ENCODE measurements at places on chromosomes 5 and 9. TPM values are rescaled to one million over a fixed set of nuclear protein-coding genes. Genes with fewer than 3 reads are reported as not detected.

DNA sequence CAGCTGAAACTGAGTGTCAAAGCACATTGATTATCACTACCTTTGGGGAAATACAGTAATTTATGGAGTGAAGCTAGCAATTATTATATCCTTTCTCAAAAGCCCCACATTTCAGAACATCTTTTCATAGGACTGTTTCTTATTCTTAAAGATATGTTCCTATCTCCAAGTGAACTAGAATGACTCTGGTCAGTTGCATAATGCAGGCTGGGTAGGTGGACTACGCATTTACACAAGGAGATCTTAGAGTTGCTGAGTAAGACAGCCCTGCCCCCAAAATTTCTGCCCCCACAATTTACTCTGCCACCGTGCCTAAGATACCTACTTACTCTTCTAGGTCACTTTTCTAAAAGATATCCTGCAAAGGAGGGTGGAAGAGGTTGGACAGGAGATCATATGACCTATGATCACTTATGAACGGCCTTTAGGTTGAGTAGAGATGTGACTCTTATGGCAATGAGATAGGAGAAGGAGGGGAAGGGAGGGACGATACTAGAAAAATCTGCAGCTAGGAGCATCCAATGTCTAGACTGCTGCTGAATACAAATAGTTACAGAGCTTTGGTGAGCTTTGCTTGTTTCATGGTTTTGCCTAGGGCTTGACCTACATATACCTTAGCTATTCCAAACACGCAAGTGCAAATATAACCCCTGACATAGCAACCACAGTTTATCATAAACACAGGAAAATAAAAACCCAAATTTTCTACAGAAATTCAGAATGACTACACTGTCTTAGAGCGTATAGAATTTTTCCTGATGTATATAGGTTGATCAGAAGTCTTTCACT is 121.7 kb downstream of the GLIS3 start:
- H3K4me1 ChIP-seq = peaks cover 17% of the 10 kb centered on the region
- no peak overlapping the region for H3K4me3 ChIP-seq
- H3K27ac ChIP-seq = no peak overlapping the region
- H3K36me3 ChIP-seq = no peaks in the 10 kb centered on the region
- no peak for DNase-seq

DNA sequence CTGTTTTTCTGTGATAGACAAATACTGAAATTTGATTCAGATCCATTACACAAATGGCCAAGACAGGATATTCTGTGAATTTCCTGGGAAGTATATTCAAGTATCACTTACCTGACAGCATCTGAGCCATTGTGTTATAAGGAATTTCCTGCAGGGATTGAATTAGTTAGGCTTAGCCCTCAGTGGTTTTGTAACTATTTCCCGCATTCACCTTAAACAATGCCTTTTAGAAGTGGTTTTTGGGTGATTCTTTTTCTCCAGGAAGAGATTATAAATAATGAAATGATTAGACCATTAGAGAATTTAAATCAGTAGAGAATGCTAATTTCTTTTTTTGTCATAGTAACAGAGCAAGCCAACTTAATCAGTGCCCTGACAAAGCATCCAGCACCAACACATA is 30.6 kb downstream of the ITGA1 start:
- no peaks in the 10 kb centered on the region for H3K27me3 ChIP-seq
- H3K4me1 ChIP-seq = peaks cover 29% of the 10 kb centered on the region
- peaks cover 8% of the 10 kb centered on the region for H3K36me3 ChIP-seq
- no peak overlapping the region for H3K4me3 ChIP-seq
- no peak for DNase-seq
- H3K27ac ChIP-seq = no peak overlapping the region

GRCh38 chr9:98146101-98146991 is 27.3 kb upstream of the TRIM14 start:
- peaks cover 7% of the 10 kb centered on the region for H3K4me1 ChIP-seq
- H3K36me3 ChIP-seq = no peaks in the 10 kb centered on the region
- no peak overlapping the region for H3K4me3 ChIP-seq
- peak; percentile 4 for DNase-seq
- no peak overlapping the region for H3K27ac ChIP-seq
- H3K27me3 ChIP-seq = peaks cover 7% of the 10 kb centered on the region

Gene HBEGF
- total RNA-seq = 8.1 TPM

Gene NMUR2
- total RNA-seq = not detected

- no peak overlapping the region for H3K27ac ChIP-seq
- H3K4me3 ChIP-seq = no peak overlapping the region
Measured at GRCh38 chr5:73454379-73455036, 5.9 kb upstream of the FOXD1 start.

Gene MCTP1
- total RNA-seq = 1.0 TPM

GRCh38 chr9:8365029-8365428 is 565.5 kb upstream of the DMAC1 start:
- H3K4me3 ChIP-seq = no peak overlapping the region
- no peak for DNase-seq
- no peaks in the 10 kb centered on the region for H3K27me3 ChIP-seq
- no peaks in the 10 kb centered on the region for H3K4me1 ChIP-seq
- H3K27ac ChIP-seq = no peak overlapping the region
- 0 out of 2 replicates have a peak, but pooled peaks cover 4% of the 10 kb centered on the region for H3K36me3 ChIP-seq

Gene PCDHGB3
- 3.9 TPM for total RNA-seq
